ENCODE measurements at places on chromosomes 2 and 18. TPM values are rescaled to one million over a fixed set of nuclear protein-coding genes. Genes with fewer than 3 reads are reported as not detected.

DNA sequence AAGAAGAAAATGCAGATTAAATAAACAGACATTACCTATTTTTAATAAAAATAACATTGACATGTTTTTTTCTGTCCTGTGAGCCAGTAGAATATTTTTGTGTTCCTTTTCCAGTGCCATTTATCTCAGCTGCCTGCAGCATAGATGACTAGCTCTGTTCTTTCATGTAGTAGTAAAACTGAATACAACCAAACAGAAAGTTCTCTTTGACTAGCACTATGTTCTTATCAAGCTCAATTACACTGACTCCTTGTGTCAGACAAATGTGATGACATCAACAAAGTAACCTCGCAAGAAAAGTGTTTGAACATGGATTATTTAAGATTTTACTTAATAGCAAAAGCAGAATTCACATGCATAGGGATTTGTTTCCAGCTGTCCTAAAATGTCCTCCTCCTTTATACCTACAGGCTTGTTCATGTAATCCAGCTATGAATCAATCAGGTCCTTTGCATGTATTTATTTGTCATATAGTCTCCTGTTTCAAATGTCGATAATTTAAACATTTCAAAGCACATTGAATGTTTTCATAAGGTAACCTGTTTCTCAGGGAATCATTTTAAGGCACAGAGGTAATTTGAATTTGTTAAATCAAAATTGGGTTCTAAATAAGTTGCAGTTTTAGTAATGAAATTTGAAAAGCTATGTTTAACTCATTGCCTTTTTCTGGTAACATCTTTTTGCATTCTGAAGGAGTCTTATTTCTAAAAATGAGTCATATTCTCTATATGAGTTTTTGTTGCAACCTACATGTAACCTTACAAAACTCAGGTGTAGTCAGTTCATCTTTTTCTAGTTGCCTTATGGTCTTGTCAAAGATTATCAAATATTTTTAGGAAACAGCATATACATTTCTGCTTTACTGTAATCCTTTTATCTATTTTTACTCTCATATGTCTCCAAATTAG, 215.3 kb upstream of the GULP1 start:
- no peaks in the 10 kb centered on the region for H3K4me1 ChIP-seq
- no peaks in the 10 kb centered on the region for H3K36me3 ChIP-seq
- H3K27ac ChIP-seq: no peak overlapping the region
- no peak overlapping the region for H3K4me3 ChIP-seq
- DNase-seq: no peak

The GAD1 gene
- total RNA-seq: 1.6 TPM

The KATNAL2 gene
- 0.34 TPM for total RNA-seq

GRCh38 chr2:138223319-138223718, 259.0 kb downstream of the HNMT start:
- no peak for DNase-seq
- H3K27ac ChIP-seq: no peak overlapping the region
- H3K4me3 ChIP-seq: no peak overlapping the region
- no peaks in the 10 kb centered on the region for H3K36me3 ChIP-seq

GRCh38 chr2:175080479-175080878, 75.3 kb upstream of the CHN1 start:
- peaks cover 58% of the 10 kb centered on the region for H3K36me3 ChIP-seq
- no peak overlapping the region for H3K4me3 ChIP-seq
- H3K27me3 ChIP-seq: no peaks in the 10 kb centered on the region

The IL1RL2 gene
- total RNA-seq: not detected

The PLGLB1 gene
- 3.7 TPM for total RNA-seq

DNA sequence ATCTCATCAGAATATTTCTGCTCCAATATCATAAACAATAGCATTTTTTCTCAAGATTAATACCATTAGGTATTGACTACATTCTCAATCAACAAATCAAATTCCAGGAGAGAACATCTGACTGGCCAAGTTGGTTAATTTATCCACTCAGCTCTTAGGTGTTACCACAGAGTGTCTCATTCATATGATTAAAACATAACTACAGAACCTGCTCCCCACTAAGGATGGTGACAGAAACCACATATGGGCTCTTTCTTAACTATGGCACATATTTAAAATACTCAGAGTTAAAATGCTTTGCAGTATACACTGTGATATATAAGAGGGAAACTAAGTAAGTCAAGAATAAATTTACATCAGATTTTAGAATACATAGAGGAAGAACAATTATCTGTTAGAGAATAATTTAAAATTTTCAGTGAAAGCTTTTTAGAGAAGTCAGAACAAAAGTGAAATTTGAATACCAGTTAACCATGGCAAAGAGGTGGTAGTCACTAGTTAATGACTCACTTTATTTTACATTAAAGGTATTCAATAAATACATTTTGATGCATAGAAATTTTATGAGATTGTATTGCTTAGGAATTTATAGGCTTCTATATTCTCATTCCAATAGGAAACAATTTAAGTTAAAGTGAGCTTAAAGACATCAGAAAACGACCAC, 1120.8 kb upstream of the TMEFF2 start:
- no peaks in the 10 kb centered on the region for H3K27me3 ChIP-seq
- DNase-seq: no peak
- no peak overlapping the region for H3K27ac ChIP-seq

- H3K27ac ChIP-seq: no peak overlapping the region
- peaks cover 12% of the 10 kb centered on the region for H3K4me1 ChIP-seq
- H3K36me3 ChIP-seq: no peaks in the 10 kb centered on the region
- H3K4me3 ChIP-seq: no peak overlapping the region
- DNase-seq: no peak
- no peaks in the 10 kb centered on the region for H3K27me3 ChIP-seq
Observed at GRCh38 chr2:202529389-202529788, 105.4 kb upstream of the FAM117B start.

The HOXD8 gene
- not detected for total RNA-seq

DNA sequence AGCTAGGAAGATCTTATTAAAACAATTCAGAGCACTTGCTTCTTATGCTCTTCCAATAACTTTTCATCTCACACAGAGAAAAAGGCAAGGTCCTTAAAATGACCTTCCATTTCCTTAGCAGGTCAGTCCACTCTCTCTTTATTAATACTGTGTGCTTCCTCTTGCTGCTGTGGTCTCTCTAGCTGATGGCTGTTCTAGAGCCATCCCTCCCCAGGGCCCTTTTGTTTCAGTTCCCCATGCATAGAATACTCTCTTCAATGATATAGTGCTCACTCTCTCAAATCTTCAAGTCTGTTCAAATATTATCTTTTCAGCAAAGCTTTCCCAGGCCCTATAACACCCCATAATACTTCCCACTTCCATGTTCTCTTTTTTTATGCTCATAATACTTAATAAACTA, 469.3 kb downstream of the METTL4 start:
- H3K36me3 ChIP-seq: no peaks in the 10 kb centered on the region
- no peak for DNase-seq
- no peaks in the 10 kb centered on the region for H3K27me3 ChIP-seq
- no peak overlapping the region for H3K27ac ChIP-seq
- no peak overlapping the region for H3K4me3 ChIP-seq

The PIKFYVE gene
- total RNA-seq: 29.3 TPM

The FNDC4 gene
- total RNA-seq: not detected

The CPLX4 gene
- not detected for total RNA-seq

DNA sequence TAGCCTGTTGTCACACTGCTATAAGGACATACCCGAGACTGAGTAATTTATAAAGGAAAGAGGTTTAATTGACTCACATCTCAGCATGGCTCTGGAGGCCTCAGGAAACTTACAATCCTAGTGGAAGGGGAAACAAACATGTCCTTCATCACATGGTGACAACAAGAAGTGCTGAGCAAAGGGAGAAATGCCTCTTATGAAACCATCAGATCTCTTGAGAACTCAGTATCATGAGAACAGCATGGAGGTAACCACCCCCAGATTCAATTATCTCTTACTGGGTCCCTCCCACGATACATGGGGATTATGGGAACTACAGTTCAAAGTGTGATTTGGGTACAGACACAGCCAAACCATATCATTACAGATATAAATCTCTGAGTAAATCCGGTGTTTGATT, 148.7 kb downstream of the PRPF40A start:
- peaks cover 10% of the 10 kb centered on the region for H3K27me3 ChIP-seq
- no peak overlapping the region for H3K27ac ChIP-seq
- peaks cover 11% of the 10 kb centered on the region for H3K4me1 ChIP-seq
- no peak for DNase-seq
- H3K4me3 ChIP-seq: no peak overlapping the region

GRCh38 chr2:178924817-178925216, 117.6 kb upstream of the TTN start:
- H3K27ac ChIP-seq: no peak overlapping the region
- no peaks in the 10 kb centered on the region for H3K27me3 ChIP-seq
- H3K4me3 ChIP-seq: no peak overlapping the region
- no peak for DNase-seq
- H3K4me1 ChIP-seq: no peaks in the 10 kb centered on the region

The GPR45 gene
- total RNA-seq: not detected

DNA sequence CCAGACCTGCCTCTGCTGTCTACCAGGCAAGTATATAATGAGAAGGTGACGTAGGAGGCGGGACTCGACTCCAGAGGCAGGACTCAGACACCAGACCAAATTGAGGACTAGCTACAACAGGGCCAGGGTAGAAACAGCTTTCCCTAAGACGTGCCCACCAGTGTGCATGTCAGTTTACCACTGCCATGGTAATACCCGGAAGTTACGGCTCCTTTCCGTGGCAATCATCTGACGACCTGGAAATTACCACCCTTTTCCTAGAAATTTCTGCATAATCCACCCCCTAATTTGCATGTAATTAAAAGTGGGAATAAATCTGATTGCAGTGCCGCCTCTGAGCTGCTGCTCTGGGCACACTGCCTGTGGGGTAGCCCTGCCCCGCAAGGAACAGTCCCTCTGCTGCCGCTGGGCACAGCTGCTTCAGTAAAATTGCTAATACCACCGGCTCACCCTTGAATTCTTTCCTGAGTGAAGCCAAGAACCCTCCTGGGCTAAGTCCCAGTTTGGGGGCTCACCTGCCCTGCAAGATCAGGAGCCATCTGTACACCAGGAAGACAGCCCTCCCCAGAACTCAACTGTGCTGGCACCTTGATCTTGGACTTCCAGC, 59.1 kb downstream of the ODC1 start:
- H3K27ac ChIP-seq: no peak overlapping the region
- H3K27me3 ChIP-seq: no peaks in the 10 kb centered on the region
- DNase-seq: no peak
- H3K4me3 ChIP-seq: no peak overlapping the region
- H3K36me3 ChIP-seq: no peaks in the 10 kb centered on the region

- H3K4me3 ChIP-seq: no peak overlapping the region
- no peak for DNase-seq
- H3K27me3 ChIP-seq: no peaks in the 10 kb centered on the region
Observed at GRCh38 chr18:34611904-34612303, 98.2 kb upstream of the DTNA start.

The FEV gene
- total RNA-seq: not detected

DNA sequence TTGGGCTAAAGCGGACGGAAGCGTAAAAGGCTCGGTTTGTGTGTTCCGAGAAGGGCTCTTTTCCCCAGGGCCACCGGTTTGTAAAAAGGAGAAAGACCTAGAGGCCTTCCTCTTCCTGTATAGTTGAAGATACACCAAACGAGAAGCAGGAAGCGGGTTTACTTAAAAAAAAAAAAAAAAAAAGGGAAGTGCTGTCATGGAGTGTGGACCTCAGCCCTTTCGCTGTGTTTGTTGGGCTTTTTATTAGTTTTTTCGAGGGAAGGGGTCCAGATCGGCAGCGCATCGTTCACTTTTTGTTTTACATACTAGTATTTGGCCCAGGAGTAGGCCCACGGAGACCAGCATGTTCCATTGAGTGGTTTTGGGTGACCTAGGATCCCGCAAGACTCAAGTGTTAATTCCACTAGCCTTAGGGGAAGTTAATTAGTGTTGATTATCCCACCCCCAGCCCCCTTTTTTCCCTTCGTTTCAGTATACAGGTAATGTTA, 676 bp downstream of the ACTR2 start:
- no peaks in the 10 kb centered on the region for H3K27me3 ChIP-seq
- peak overlapping the region; percentile 99 for H3K27ac ChIP-seq
- H3K36me3 ChIP-seq: peaks cover 34% of the 10 kb centered on the region
- H3K4me1 ChIP-seq: peaks cover 38% of the 10 kb centered on the region
- DNase-seq: no peak

- no peaks in the 10 kb centered on the region for H3K36me3 ChIP-seq
- H3K27ac ChIP-seq: no peak overlapping the region
- H3K4me3 ChIP-seq: no peak overlapping the region
- no peaks in the 10 kb centered on the region for H3K27me3 ChIP-seq
- DNase-seq: no peak
Observed at GRCh38 chr2:182432051-182432450, 5.2 kb upstream of the PDE1A start.

DNA sequence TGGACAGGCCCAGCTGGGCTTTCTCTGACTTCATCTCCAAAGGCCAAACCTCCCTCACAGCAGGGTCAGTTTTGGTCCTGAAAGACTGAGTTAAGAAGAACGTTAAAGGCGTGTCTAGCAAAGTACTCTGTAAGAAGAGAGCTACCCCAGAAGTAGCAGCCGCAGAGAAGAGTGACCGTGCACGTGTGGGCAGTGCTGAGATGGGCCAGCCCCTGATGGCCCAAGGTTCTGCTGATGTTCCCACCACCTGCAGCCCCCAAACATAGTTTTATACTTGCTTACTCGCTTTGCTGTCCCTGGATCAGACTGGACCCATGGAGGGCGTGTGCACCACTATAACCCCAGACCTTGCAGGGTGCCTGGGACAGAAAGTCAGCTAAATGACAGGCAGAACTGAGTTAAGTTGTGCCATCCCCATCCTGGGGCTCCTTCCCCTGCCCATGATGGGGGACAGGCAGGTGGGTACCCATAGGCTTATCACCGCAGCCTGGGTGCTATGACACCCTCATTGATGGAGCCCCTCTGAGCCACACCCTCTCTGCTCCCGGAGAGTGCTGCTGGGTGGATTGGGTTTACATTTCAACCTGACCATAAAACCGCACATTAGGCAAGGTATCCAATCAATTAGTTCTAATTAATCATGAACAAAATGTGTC, 367.3 kb upstream of the HS6ST1 start:
- H3K27me3 ChIP-seq: peaks cover 7% of the 10 kb centered on the region
- peak; percentile 24 for DNase-seq
- H3K4me1 ChIP-seq: peaks cover 49% of the 10 kb centered on the region
- H3K27ac ChIP-seq: peak overlapping the region; percentile 60
- no peaks in the 10 kb centered on the region for H3K36me3 ChIP-seq

GRCh38 chr2:24588294-24588693, 97.2 kb downstream of the NCOA1 start:
- peaks cover 11% of the 10 kb centered on the region for H3K4me1 ChIP-seq
- H3K27ac ChIP-seq: no peak overlapping the region
- DNase-seq: no peak
- no peaks in the 10 kb centered on the region for H3K27me3 ChIP-seq
- no peak overlapping the region for H3K4me3 ChIP-seq
- H3K36me3 ChIP-seq: peaks cover 4% of the 10 kb centered on the region

The NEU2 gene
- total RNA-seq: not detected

The MYCN gene
- not detected for total RNA-seq

The ANKRD23 gene
- 17.2 TPM for total RNA-seq

DNA sequence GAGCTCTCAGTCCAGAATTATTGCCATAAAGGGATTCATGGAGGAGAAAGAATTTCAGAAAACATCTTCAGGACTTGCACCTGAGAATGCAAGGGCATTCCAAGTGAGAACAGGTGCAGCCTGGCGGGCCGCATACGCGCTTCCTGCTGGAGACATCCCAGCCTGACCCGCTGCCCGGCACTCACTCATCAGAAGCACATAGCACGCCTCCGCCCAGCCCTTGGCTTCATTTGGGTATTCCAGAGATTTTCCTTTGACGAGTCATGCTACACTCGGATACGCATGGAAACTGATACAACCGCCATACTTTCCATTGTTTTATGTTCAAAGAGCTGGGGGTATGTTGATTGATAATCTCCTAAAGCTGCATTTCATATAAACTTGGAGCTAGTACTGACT, 228.0 kb upstream of the ID2 start:
- peaks cover 48% of the 10 kb centered on the region for H3K4me1 ChIP-seq
- H3K36me3 ChIP-seq: peaks cover 19% of the 10 kb centered on the region
- no peak for DNase-seq
- no peak overlapping the region for H3K27ac ChIP-seq
- no peak overlapping the region for H3K4me3 ChIP-seq

Measured in activated CD8-positive, alpha-beta T cell treated with anti-CD3 and anti-CD28 coated beads, Interleukin-2, amount 10 ng/mL, durations not matched to agents 7 days and 5 days (primary cell).